ENCODE measurements at places on chromosomes 12 and 14. TPM values are rescaled to one million over a fixed set of nuclear protein-coding genes. Genes with fewer than 3 reads are reported as not detected.

GRCh38 chr12:27547592-27547991 lies 23.6 kb downstream of the PPFIBP1 start:
- no peak for DNase-seq
- H3K4me3 ChIP-seq: no peak overlapping the region
- H3K27me3 ChIP-seq: no peaks in the 10 kb centered on the region
- no peaks in the 10 kb centered on the region for H3K4me1 ChIP-seq

DNA sequence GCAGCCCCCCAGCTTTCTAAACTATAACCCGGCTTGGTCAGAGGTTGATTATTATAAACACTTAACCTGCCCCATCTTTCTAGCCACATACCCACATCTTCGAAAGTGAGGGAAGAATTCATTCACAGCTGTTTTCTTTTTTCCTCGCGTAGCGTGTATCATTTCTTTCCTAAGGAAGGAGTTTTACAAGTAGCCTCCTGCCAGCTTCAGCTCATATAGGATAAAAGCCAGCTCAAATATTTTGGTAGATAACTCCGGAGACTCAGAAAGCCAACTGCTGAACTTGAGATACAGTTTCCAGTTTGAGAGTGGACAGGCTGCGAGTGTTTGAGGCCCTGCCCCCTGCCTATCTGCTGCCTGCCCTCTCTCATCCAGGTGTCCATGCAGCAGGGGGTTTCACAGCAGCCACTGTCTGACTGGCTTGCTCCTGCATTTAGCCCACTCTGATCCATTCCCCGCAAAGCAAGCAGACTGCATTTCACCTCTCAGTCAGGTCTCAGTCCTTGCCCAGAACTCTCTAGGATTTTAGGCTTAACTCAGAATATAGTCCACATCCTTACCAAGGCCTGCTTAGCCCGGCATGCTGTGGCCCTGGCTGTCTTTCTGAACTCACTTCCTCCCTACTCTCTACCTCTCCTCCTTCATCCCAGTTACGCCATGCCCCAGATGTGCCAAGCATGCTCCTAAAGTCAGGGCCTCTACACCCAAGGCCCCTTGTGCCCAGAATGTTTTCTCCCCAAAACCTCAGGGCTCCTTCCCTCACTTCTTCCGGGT lies 46.9 kb downstream of the EVL start:
- no peak overlapping the region for H3K4me3 ChIP-seq
- H3K27ac ChIP-seq: no peak overlapping the region
- no peaks in the 10 kb centered on the region for H3K27me3 ChIP-seq
- peaks cover 70% of the 10 kb centered on the region for H3K4me1 ChIP-seq

The PTCSC3 gene
- not detected for total RNA-seq

The ERP27 gene
- total RNA-seq: 14.7 TPM
